ENCODE measurements at places on chromosomes 12 and 14.

DNA sequence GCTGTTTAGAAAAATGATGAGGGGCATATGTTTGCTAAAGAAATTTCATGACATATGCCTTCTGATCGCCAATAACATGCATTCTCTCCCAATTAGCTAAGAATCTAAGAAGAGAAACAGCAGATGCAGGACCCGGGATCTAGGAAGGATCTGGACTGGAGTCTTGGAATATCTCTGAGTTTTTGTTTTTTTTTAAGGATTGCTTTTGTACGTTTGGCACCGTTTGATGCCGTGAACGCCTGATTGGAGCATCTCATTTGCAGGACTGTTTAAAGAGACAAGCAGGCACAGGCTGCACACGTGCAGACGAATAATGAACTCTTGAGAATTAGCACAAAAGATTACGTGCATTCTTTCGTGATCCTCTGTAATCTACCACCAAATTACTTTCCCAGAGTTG is 13.6 kb downstream of the EML1 start:
- DNase-seq: no peak

GRCh38 chr14:77077040-77077439 is 21.0 kb upstream of the CIPC start:
- DNase-seq: no peak

DNA sequence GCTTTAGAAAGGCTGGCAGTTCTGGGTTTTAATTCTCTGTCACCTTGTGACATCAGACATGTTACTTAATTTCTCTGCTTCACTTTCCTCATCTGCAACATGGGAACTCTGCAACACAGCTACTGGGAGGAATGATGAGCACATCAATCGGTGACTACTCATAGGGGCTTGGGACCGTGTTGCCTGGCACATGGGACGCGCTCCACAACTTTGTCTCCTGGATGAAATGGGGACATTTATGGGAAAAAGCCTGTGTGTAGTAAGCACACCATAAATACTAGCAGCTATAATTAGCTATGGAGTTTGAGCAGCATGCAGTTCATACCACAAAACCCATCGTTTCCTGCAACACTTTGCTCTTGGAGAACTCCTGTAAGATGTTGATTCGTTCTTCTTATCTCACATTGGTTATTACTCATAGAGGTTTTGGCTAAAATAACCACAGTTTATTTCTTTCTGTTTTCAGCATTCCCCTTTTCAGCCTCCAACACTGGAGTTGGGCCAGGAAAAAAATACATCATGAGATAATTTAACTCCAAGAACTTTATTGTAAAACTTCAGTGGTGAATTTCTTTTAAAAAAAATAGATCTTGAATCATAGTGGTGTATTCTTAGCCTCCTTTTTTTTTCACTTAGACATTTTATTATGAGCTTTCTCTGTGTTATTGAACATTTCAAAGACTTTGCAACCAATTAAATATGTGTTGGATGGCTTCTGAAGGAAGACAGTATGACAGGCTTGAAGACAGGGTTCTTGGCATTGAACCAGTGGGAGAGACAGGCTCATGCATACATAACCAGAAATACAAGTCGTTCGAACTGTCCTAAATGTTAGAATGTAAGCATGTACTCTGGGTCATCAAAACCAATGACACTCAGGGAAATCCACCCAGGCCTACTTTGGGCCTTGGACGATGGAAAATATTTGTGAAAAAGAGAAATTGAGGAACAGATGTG is 72.7 kb downstream of the RIN3 start:
- DNase-seq: no peak

GRCh38 chr12:12592930-12593329 is 18.7 kb upstream of the CREBL2 start:
- no peak for DNase-seq

GRCh38 chr14:65169351-65169750 is 67.0 kb upstream of the MAX start:
- DNase-seq: no peak

DNA sequence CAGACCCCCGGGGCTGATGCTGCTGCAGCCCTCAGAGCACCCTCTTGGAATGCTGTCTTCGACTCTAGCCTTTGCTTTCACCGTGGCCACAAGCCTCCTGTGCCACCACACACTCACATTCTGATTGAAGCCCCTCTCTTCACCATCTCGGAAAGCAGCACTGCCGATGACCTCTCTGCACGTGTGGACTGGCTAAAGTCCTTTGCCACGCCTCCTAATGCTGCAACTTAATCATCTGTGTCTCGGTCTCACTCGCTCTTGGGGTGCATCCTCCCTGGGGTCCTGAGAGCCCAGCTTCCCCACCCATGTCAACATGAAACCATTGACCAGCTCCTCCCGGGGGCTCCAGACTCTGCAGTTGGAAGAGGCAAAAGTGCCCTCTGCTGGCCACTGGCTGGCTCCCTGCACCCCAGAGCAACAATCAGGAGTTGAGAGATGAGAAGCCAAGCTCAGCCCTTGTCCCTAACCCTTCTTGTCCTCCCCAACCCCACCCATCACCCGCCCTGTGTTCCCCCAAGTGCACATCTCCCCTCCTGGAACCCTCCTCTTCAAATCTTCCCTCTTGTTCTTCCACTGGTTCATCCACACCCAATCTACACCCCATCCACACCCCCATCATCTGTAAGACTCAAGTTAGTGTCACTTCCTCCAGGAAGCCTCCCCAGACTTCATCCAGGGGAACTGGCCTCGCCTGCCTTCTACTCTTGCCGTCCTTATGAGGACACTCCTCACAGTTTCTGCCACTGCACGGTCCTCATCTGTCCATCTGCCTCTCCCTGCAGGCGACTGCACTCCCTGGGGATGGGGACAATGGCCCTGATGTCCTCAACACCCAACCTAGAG is 23.6 kb upstream of the FAM181A start:
- no peak for DNase-seq

DNA sequence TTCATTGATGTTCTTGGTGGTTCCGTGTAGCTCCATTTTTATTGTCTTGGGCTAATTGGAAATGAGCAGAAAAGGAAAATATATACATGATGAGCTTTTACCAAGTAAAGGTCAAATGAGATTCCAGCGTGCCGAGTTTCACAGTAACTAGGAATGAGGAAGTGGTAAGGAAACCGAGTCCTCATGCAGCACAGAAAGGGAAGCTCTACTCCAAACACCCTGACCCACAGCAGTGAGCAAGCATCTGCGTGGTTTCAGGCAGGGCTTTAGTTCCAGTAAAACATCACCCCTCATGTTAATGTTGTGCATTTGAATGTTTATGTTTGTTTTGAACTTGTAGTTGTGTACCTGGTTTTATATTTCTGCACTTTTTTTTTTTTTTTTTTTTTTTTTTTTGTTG is 208.0 kb downstream of the SLC41A2 start:
- DNase-seq: no peak

GRCh38 chr14:75430116-75430515 is 2.3 kb downstream of the JDP2 start:
- DNase-seq: no peak

GRCh38 chr12:33575346-33575745 is 135.7 kb upstream of the SYT10 start:
- DNase-seq: no peak

GRCh38 chr12:97151481-97151880 is 244.4 kb downstream of the NEDD1 start:
- no peak for DNase-seq

GRCh38 chr12:114500775-114501473 is 95.0 kb upstream of the TBX5 start:
- DNase-seq: no peak

- DNase-seq: no peak
Observed at GRCh38 chr12:7645395-7646177, 20.1 kb downstream of the APOBEC1 start.

GRCh38 chr12:92089559-92089958 is 56.1 kb downstream of the BTG1 start:
- no peak for DNase-seq
